ENCODE measurements at places on chromosomes 3 and 15. TPM values are rescaled to one million over a fixed set of nuclear protein-coding genes. Genes with fewer than 3 reads are reported as not detected.

- DNase-seq, result peak; percentile 47
- H3K4me1 ChIP-seq, result peaks cover 4% of the 10 kb centered on the region
- no peaks in the 10 kb centered on the region for H3K27me3 ChIP-seq
- H3K27ac ChIP-seq, result peak within 1 kb of the TSS; percentile 14
- peaks cover 4% of the 10 kb centered on the region for H3K36me3 ChIP-seq
Measured at GRCh38 chr15:32641517-32642059, at the start of gene SCG5. TSS of gene SCG5 (plus strand) at chr15:32641710. CDS start at chr15:32643593, 1,883 bp downstream.

GRCh38 chr3:148175214-148175613 lies 522.5 kb upstream of the AGTR1 start:
- no peaks in the 10 kb centered on the region for H3K4me1 ChIP-seq
- peak; percentile 78 for DNase-seq
- no peaks in the 10 kb centered on the region for H3K27me3 ChIP-seq

GP5 gene
- total RNA-seq, result not detected

DNA sequence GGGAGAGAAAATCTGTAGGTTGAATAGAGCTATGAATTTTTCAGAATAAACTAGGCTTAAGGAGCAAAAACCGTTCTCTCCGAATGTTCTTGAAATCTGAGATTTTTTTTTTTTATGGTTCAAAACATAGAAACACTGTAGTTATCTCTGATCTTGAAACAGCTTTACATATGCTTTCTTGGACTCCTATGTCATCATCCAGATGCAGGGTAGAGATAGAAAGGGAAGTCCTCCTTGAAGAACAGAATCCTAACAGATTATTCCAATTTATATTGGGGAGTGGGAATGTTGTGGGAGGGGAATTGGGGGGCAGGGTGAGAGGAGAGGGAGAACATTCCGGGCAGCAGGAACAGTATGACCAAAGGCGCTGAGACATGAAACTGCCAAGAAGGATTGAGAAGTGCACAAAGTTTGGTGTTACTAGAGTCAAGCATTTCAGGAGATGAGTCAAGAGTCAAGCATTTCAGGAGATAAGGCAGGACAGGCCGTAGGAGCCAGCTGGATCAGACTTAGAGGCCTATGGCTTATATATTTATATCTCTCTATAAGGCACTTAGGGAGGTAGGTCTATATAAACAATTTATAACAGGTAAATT lies 21.9 kb upstream of the ST3GAL6 start:
- H3K4me3 ChIP-seq, result no peak overlapping the region
- no peaks in the 10 kb centered on the region for H3K27me3 ChIP-seq
- H3K27ac ChIP-seq, result no peak overlapping the region
- H3K4me1 ChIP-seq, result no peaks in the 10 kb centered on the region

GP9 gene
- not detected for total RNA-seq

DNA sequence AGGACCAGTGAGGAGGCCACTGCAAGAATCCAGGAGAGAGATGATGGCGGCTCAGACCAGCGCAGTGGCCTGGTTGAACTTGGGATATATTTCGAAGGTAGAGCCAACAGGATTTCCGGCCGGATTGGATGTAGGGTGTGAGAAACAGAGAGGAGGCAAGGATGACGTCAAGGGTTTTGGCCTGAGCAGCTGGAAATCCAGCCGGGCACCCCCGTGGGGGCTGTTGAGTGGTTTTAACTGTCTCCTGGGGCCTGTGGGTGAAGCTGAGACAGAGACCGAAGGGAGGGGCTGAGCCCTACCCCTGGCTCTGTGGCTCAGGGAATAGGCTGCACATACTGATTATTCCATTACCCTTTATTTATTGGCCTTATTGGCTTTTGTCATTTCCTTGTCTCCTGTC lies 45.7 kb downstream of the EXOG start:
- H3K27me3 ChIP-seq, result no peaks in the 10 kb centered on the region
- no peak for DNase-seq
- no peak overlapping the region for H3K27ac ChIP-seq
- H3K4me1 ChIP-seq, result no peaks in the 10 kb centered on the region
- no peak overlapping the region for H3K4me3 ChIP-seq

DNA sequence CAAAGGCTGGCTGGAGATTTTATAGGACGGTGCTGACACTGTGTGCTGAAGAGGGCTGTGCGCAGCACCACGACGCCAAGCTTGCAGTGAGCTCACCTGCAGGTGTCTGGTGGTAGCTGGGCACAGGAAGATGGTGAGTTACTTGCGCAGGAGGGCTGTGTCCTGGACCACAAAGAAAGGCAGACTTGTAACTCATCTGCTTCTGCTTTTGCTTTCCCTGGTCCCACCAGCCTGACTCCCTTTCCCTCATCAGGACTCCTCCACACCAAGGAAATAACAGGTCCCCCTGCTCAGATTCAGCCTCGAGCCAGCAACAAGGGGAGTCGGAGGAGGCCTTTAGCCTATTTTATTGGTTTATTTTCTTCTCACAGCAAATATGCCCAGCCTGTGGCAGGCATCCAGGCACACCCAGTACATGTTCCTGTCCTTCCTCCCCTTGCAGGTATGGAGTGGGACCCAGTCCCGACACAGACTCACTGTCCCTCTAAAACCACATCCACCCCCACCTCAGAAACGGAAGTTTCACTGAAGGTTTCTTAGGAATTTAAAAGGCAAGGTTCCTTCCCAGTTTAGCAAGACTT lies 35.6 kb upstream of the FLNB start:
- no peak overlapping the region for H3K4me3 ChIP-seq
- DNase-seq, result no peak
- no peaks in the 10 kb centered on the region for H3K27me3 ChIP-seq
- peaks cover 46% of the 10 kb centered on the region for H3K4me1 ChIP-seq
- no peaks in the 10 kb centered on the region for H3K36me3 ChIP-seq
- H3K27ac ChIP-seq, result peak overlapping the region; percentile 20

DNA sequence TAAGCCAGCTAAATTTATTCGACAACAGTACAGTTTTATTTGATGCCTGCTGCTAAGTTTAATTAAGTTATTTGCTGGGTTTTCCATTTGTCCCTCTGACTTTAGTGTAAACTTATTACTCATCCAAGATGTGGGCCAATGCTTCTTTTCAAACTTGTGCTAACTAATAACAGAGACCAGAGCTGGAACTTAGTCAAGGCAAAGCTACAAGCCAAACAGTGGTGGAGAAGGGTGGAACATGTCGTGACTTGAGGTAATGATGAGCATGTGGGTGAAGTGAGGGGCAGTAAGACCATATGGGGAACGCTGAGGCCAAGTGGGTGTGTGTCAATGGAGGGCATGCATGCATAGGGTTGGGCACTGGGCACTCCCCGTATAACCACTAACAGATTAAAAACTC lies 63.9 kb downstream of the NMD3 start:
- H3K4me3 ChIP-seq, result no peak overlapping the region
- DNase-seq, result no peak
- H3K36me3 ChIP-seq, result no peaks in the 10 kb centered on the region
- no peak overlapping the region for H3K27ac ChIP-seq

- no peaks in the 10 kb centered on the region for H3K27me3 ChIP-seq
- H3K27ac ChIP-seq, result no peak overlapping the region
- no peak overlapping the region for H3K4me3 ChIP-seq
- H3K4me1 ChIP-seq, result no peaks in the 10 kb centered on the region
- no peak for DNase-seq
Measured at GRCh38 chr3:140152851-140153639, 218.1 kb downstream of the CLSTN2 start.

CPA3 gene
- total RNA-seq, result not detected

GRCh38 chr15:32872621-32873283 lies 154.9 kb downstream of the GREM1 start:
- no peak overlapping the region for H3K4me3 ChIP-seq
- H3K27me3 ChIP-seq, result no peaks in the 10 kb centered on the region
- DNase-seq, result peak; percentile 71
- H3K36me3 ChIP-seq, result no peaks in the 10 kb centered on the region

DNA sequence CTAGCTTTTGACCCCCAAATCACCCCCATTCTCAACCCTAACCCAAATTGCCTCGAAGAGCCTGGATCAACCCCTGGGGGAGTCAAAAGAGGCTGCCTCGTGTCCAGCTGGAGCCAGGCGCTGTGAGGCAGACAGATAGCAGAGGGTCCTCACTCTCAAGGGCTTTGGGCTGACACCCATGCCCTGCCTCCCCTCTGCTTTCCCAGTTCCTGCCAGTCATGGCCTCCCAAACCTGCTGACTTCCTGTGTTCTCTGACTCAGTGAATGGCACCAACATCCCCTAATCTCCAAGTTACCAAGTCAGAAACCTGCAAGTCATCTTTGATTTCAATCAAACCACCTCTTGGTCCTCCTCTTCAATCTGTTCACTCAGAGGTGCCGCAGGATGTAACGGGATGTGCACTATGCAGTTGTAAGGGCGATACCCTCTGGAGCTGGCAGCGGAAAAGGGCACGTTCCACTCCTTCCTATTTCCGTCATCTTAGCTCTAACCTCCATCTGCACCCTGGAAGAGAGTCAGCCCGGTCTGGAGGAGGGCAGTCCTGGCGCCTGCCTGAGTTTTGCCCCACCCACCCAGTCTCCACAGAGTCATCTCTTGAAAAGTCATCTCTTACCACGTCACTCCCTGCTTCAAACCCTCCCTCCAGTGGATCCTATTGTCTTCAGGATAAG lies 52.4 kb upstream of the FAM174B start:
- no peaks in the 10 kb centered on the region for H3K36me3 ChIP-seq
- no peak overlapping the region for H3K4me3 ChIP-seq
